ENCODE measurements at places on chromosomes 4 and X. TPM values are rescaled to one million over a fixed set of nuclear protein-coding genes. Genes with fewer than 3 reads are reported as not detected.

- no peaks in the 10 kb centered on the region for H3K27me3 ChIP-seq
- peak; percentile 4 for DNase-seq
- H3K36me3 ChIP-seq = peaks cover 11% of the 10 kb centered on the region
- H3K27ac ChIP-seq = no peak overlapping the region
Measured at GRCh38 chr4:127788517-127788916, 6.4 kb downstream of the HSPA4L start.

DNA sequence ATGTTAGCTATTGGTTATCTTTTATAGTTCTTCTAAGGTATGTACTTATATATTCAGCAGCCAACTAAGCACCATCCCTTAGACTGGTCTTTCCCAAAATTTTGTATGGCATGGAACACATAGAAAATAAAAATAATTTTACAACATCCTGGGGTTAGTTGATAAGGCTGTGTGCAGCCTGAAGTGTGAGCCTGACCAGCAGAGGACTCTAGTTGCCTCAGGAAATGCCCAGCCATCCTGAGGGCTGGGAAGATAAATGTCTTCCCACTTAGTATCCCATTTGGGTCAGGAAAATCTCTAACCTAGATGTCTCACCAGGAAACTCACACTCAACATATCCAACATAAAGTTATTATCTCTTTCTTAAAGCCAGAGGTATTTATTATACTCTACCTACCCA, 251.4 kb upstream of the POF1B start:
- H3K36me3 ChIP-seq = no peaks in the 10 kb centered on the region
- H3K27me3 ChIP-seq = no peaks in the 10 kb centered on the region
- H3K4me3 ChIP-seq = no peak overlapping the region
- H3K27ac ChIP-seq = no peak overlapping the region
- H3K4me1 ChIP-seq = no peaks in the 10 kb centered on the region
- no peak for DNase-seq

- no peak for DNase-seq
- no peak overlapping the region for H3K27ac ChIP-seq
- no peak overlapping the region for H3K4me3 ChIP-seq
- peaks cover 16% of the 10 kb centered on the region for H3K4me1 ChIP-seq
- H3K27me3 ChIP-seq = peaks cover 3% of the 10 kb centered on the region
Measured at GRCh38 chr4:57136281-57136680, 26.1 kb upstream of the IGFBP7 start.

DNA sequence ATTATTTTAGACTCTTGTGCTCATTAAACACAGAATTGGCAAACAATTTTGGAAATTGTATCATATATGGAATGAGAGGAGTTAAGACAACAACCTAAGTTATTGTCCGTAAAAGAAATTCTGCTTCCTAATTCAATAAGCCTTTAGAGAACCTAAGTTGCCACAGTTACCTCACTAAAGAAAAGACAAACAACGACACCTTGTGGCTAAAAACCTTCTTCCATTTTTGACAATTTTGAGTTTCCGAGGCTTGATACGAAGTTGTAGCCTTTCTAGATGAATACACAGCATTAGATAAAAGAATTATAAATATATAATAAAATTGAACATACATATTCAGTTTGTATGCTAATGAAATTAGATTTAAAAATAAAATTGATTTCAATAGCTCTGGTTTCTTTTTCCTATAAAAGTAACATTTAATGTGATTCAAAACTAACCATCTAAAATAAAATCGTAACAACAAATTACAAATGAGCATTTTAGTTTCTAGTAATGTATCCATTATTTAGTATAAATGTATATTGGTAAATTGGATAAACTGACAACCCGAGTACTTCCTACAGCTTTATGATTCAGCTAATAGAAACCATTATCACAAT, 275.1 kb downstream of the GPM6A start:
- H3K4me3 ChIP-seq = no peak overlapping the region
- H3K27ac ChIP-seq = no peak overlapping the region
- H3K4me1 ChIP-seq = peaks cover 12% of the 10 kb centered on the region
- no peaks in the 10 kb centered on the region for H3K36me3 ChIP-seq
- no peaks in the 10 kb centered on the region for H3K27me3 ChIP-seq

- H3K27me3 ChIP-seq = no peaks in the 10 kb centered on the region
- H3K27ac ChIP-seq = no peak overlapping the region
- H3K4me3 ChIP-seq = no peak overlapping the region
- no peak for DNase-seq
Measured at GRCh38 chr4:163758032-163758431, 263.5 kb downstream of the TMA16 start.

GRCh38 chrX:115897956-115898355, 272.6 kb upstream of the AGTR2 start:
- H3K4me3 ChIP-seq = no peak overlapping the region
- no peaks in the 10 kb centered on the region for H3K27me3 ChIP-seq
- H3K36me3 ChIP-seq = peaks cover 7% of the 10 kb centered on the region
- no peak for DNase-seq
- H3K4me1 ChIP-seq = peaks cover 14% of the 10 kb centered on the region
- H3K27ac ChIP-seq = no peak overlapping the region

DNA sequence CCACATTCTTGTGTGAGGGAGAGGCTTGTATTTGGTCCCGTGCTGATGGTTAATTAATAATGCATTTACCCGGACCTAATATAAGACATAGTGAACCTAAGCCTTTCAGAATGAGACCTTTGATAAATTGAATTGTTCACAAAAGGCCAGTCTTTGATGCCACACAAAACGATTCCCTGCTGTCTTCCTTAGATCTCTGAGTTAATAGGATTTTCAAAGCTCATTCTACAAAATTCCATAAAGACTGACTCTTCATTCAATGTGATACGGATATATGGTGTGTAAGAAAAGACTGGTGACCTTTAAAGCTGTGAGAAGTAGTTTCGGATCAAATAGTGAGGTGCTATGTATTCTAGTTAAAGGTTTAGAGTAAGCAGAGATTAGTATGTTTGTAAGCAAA, 254.3 kb downstream of the PDHA2 start:
- H3K36me3 ChIP-seq = no peaks in the 10 kb centered on the region
- no peak overlapping the region for H3K4me3 ChIP-seq
- H3K27ac ChIP-seq = no peak overlapping the region
- H3K27me3 ChIP-seq = no peaks in the 10 kb centered on the region
- no peak for DNase-seq

DNA sequence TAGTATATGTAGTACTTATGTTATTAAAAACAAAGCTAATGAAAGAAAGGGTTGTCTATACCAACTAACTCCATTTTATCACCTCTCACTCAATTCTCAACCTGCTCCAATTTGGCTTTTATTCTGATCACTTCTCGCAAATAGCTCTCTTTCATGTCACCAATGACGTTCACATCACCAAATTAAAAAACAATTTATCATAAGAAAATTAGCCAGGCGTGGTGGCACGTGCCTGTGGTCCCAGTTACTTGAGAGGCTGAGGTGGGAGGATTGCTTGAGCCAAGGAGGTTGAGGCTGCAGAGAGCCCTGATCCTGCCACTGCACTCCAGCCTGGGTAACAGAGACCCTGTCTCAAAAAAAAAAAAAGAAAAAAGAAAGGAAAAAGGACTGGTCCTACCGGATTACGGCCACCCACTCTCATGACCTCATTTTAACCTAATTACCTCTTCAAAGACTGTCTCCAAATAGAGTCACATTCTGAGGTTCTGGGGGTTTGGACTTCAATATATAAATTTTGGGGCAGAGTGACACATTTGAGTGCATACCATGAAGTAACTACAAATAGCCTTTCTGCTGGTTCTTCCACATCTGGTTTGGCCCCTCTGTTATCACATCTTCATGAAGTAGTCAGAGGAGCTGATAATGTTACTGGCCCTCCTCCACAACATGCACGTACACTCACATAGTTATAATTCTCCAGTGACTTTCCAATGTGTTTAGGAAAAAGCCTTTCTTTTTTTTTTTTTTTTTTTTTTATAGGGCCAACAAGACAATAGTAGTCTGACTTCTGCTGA, 15.8 kb upstream of the RBMX start:
- H3K4me3 ChIP-seq = no peak overlapping the region
- no peaks in the 10 kb centered on the region for H3K4me1 ChIP-seq
- peaks cover 4% of the 10 kb centered on the region for H3K36me3 ChIP-seq
- H3K27me3 ChIP-seq = no peaks in the 10 kb centered on the region
- no peak overlapping the region for H3K27ac ChIP-seq
- DNase-seq = no peak

Gene SCARB2
- total RNA-seq = 87.3 TPM

Gene GC
- 2.5 TPM for total RNA-seq

Gene PLP1
- not detected for total RNA-seq

All from Calu3 (cell line).